NCI-H1092 treated with DMSO at 0.1 percent for 48 hours (cell line): ENCODE measurements at places on chromosomes 7 and 10.

- no peak for DNase-seq
Measured at GRCh38 chr7:4633012-4633411, 49.1 kb upstream of the FOXK1 start.

DNA sequence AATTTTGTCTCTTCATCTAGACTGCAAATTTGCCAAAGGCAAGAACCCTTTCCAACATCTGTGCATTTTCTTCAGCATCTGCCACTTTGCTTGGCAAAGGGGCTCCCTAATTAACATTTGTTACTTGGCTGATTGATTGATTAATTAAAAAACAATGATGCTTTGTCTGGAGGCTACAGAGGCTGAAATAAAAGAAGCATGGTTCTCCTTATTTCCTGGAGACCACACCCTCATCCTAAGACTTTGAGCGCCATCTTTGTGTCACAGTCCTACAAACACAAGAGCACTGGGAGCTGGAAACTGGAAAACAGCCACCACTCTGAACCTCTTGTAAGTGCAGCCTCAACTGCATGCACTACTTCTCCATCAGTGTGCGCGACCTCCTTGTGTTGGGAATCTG, 189.2 kb downstream of the C7orf25 start:
- DNase-seq: no peak

- DNase-seq: no peak
Measured at GRCh38 chr10:6498771-6499170, 81.3 kb downstream of the PRKCQ start.

GRCh38 chr10:61029411-61029810, 85.4 kb upstream of the RHOBTB1 start:
- no peak for DNase-seq

- DNase-seq: no peak
Measured at GRCh38 chr10:77350711-77351119, 286.9 kb downstream of the KCNMA1 start.
